ENCODE measurements at places on chromosomes 2 and 18. TPM values are rescaled to one million over a fixed set of nuclear protein-coding genes. Genes with fewer than 3 reads are reported as not detected.

DNA sequence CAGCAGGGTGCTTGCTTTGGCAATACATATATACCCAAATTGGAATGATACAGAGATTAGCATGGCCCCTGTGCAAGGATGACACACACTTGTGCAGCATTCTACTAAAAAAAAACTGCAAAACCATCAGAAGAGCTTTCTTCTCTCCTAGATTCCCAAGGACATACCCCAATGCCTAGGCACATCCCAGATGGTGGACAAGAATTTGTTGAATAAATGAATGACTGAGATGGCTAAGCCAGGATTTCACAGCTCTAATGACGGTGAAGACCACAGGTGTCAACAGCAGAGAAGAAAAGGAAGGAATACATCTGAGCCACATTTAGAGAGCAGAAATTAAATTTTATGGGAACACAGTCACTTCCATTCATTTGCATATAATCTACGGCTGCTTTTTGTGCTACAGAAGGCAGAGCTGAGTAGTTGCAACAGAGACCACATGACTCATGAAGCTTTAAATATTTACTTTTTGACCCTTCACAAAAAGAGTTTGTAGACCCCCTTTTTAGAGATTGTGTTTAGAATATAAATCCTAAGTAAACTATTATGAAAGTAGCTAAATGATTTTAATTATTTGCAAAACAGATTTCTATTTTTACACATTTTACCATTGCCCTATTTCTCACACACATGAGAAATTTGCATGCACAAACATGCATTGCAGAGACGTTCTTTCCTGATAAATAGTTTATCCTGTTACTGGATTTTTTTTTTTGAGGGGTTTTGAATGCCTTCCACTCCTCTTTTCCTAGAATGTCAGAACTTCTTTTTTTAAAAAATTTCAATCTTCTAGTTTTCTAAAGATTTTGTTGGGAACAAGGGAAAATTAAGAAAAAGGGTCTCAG is 119.0 kb downstream of the PMAIP1 start:
- no peaks in the 10 kb centered on the region for H3K4me1 ChIP-seq
- H3K4me3 ChIP-seq, result no peak overlapping the region
- DNase-seq, result no peak
- peaks cover 5% of the 10 kb centered on the region for H3K27me3 ChIP-seq
- no peaks in the 10 kb centered on the region for H3K36me3 ChIP-seq

DNA sequence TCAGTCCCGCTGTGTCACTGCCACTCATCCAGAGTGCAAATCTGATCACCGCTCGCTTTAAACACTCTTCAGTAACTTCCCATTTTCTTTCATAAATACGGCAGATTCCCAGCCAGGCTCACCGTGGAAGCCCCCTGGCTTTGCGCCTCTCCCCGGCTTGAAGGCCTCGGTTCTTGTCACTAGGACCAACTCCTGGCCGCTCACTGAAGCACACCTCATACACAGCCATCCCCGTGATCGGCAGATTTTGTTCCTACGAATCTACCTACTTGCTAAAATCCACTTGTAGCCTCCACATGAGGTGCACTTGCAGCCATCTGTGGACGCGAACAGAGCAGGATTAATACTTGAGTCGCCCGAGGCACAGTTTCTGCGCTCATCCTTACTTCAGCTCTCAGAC is 462.4 kb upstream of the MYT1L start:
- H3K27me3 ChIP-seq, result no peaks in the 10 kb centered on the region
- H3K36me3 ChIP-seq, result no peaks in the 10 kb centered on the region
- no peak overlapping the region for H3K4me3 ChIP-seq
- no peak overlapping the region for H3K27ac ChIP-seq
- H3K4me1 ChIP-seq, result no peaks in the 10 kb centered on the region
- no peak for DNase-seq

- H3K27me3 ChIP-seq, result no peaks in the 10 kb centered on the region
- H3K27ac ChIP-seq, result no peak overlapping the region
- peaks cover 34% of the 10 kb centered on the region for H3K36me3 ChIP-seq
- peaks cover 2% of the 10 kb centered on the region for H3K4me1 ChIP-seq
- H3K4me3 ChIP-seq, result no peak overlapping the region
- DNase-seq, result no peak
Measured at GRCh38 chr18:31860488-31860887, 82.4 kb downstream of the TRAPPC8 start.

GRCh38 chr2:106876699-106877098 is 9.3 kb downstream of the ST6GAL2 start:
- DNase-seq, result no peak
- H3K4me1 ChIP-seq, result no peaks in the 10 kb centered on the region
- peaks cover 2% of the 10 kb centered on the region for H3K27me3 ChIP-seq
- no peak overlapping the region for H3K4me3 ChIP-seq
- H3K36me3 ChIP-seq, result no peaks in the 10 kb centered on the region
- no peak overlapping the region for H3K27ac ChIP-seq

Gene NYAP2
- not detected for total RNA-seq

Gene NEU4
- 0.76 TPM for total RNA-seq
